AG04449 (cell line): ENCODE measurements at places on chromosomes 2 and 18.

DNA sequence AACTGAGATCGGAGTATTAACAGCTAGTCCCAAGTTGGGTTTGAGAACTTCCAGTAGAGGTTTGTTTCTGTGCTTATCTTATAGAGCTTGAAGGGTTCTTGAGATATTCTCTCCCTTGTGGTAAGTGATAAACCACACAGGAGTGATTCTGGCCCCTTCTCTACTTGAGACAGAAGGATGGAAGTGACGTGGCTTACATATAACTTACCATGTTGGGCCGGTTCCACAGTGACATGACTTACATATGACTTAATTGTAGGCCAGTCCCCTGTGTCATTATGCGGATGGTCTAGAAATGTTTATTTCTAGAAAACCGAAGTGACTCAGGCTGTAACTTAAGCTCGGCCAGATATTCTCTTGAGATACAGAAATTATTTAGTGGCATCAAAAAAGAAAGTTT is 62.7 kb downstream of the TRAPPC12 start:
- DNase-seq, result no peak

GRCh38 chr2:14867853-14868252 is 235.3 kb downstream of the LRATD1 start:
- DNase-seq, result no peak

DNA sequence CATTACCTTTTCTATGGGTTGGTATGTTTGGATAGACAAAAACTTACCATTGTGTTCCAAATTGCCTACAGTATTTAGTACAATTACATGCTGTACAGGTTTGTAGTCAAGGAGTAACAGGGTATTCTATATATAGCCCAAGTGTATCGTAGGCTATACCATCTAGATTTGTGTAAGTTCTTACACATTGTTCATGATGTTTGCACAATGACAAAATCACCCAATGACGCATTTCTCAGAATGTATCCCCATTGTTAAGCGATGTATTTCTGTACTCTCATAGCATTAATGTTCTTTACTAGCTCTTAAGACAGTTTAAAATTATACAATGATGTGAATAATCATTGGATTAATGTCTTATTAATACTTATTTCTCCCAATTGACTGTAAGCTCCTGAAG is 16.7 kb downstream of the TACR1 start:
- no peak for DNase-seq

DNA sequence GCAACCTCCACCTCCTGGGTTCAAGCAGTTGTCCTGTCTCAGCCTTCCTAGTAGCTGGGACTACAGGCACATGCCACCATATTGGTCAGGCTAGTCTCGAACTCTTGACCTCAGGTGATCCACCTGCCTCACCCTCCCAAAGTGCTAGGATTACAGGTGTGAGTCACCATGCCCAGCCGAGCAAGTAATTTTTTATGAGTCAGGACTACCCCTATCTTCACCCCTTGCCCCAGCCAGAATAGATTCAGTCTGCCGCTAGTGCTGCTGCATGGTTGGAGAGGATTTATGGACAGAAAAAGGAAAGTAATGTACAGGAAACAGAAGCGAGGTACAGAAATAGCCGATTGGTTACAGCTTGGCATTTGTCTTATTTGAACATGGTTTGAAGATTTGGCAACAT is 48.9 kb downstream of the BMPR2 start:
- DNase-seq, result no peak

DNA sequence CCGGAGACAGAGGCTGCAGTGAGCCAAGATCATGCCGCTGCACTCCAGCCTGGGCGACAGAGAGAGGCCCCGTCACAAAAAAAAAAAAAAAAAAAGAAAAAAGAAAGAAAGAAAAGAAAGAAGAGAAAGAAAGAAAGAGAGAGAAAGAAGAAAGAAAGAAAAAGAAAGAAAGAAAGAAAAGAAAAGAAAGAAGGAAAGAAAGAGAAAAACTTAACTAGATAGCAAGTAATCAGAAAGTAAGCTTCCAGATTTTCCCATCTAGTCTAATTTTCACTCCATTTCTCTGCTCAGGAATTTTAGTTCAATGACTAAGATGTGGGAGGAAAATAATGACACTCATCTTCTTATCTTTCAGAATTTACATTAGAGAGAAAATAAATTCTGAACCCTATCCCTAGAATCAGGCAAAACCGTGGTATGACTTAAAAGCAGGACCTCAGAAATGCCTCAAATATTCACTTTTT is 2.4 kb downstream of the GFPT1 start:
- no peak for DNase-seq

- no peak for DNase-seq
These were observed 7.3 kb downstream of the CEP192 start for GRCh38 chr18:12998332-12999060.

DNA sequence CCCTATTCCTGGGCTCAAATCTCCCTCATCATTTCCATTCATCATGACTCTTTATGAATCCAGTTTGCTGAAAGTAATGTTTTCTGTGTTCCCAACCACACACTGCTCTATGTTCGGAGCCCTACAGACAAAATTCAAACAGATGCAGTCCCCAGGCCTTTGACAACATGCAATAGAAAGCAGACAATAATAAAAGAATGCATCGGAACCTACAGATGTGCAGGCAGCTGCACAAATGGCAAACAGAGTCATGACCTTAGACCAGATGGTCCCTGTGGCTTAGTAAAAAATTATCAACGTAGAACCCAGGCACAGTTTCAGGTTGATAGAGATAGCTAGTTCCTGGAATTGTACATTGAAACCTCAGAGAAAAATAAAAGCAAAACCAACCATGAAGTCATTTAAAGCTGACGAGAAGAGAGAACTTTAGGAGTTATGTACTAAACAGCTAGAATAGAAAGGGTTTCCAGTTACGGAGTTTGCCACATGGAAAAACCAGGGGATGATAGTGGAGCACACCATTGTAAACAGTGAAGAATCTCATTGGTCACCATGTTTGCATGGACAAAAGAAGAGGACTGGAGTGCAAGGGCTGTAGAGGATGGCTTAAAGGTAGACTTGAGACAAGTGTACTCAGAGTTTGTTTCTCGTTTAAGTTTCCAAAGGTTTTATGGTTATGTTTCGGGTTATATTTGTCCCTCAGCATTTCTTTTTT is 23.2 kb upstream of the ACVR1 start:
- DNase-seq, result no peak
